ENCODE measurements at places on chromosomes 5 and 9.

DNA sequence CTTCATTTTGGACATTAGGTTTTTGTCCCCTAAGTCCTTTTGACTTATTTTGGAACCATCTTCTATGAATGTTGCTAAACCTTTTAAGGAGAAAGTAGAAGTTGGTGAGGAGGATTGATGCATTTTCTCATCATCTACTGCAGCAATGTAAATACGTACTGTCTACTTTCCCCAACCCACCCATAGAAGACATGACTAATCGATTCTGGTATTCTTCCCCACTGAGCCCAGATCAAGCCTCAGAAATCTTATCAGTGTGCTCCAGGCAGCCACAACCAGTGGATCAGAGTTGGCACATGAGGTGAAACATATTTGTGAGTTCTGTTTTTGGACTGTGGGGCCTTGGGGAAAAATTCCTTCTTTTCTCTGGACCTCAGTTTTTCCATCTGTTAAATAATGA is 57.7 kb downstream of the FGF18 start:
- DNase-seq, result no peak

- no peak for DNase-seq
These were observed 19.0 kb downstream of the CTXN3 start for GRCh38 chr5:127667926-127668325.

- DNase-seq, result no peak
These were observed 311.3 kb upstream of the GRIN3A start for GRCh38 chr9:102049586-102050246.

DNA sequence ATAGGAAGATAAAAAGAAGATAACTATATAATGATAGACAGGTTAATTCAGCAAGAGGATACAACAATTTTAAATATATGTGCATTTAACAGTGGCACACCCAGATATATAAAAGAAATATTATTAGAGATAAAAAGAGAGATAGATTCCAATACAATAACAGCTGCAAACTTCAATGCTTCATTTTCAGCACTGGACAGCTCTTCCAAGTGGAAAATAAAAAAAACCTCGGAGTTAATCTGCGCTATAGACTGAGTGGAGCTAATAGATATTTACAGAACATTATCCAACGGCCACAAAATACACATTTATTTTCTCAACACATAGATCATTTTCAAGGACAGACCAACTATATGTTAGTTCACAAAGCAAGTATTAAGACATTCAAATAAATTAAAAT is 1229.5 kb upstream of the CDH6 start:
- no peak for DNase-seq

GRCh38 chr5:73136055-73136562 is 15.7 kb downstream of the TMEM171 start:
- no peak for DNase-seq

- no peak for DNase-seq
These were observed 20.4 kb downstream of the XRCC4 start for GRCh38 chr5:83097689-83098231.

DNA sequence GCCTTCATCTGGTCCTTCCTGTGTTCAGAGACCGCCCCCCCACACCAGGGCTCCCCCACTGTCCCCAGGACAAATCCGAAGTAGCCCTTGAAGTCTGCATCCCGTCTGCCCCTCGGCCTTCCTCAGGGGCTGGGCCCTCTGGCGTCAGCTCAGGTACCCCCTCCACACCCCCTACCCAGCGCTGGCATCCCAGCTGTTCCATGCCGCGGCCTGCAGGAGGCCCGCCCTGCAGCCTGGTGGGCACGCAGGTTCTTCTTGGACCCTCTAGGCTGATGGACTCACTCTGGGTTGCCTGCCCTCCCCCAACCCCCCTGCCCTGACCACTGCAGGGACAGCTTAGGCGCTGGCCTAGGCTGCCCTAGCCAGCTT is 6.6 kb downstream of the SLC2A6 start:
- DNase-seq, result no peak

DNA sequence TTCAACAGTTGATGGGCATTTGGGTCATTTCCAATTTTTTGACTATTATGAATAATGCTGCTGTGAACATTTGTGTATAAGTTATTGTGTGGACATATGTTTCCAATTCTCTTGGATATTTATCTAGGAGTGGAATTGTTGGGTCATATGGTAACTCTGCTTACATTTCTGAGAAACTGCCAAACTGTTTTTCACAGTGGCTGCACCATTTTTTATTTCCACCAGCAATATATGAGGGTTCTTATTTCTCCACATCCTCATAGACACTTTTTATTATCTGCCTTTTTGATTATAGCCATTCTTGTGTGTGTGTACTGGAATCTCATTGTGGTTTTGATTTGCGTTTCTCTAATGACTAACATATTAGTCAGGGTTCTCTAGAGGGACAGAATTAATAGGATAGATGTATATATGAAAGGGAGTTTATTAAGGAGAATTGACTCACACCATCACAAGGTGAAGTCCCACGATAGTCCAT is 14.7 kb upstream of the MED27 start:
- DNase-seq, result no peak

DNA sequence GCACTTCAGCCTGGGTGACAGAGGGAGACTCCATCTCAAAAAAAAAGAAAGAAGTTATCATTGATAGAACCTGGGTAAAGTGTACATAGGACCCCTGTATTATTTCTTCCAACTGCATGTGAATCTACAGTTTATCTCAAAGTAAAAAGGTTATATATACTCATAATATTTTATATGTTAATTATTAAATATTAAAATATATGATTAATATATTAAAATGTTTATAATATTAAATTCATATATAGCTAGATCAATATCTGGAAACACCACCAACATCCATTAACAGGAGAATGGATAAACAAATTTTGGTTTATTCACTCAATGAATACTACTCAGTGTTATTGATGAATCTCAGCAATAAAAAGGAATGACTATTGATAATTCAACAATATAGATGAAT is 19.7 kb downstream of the C5orf15 start:
- DNase-seq, result no peak

DNA sequence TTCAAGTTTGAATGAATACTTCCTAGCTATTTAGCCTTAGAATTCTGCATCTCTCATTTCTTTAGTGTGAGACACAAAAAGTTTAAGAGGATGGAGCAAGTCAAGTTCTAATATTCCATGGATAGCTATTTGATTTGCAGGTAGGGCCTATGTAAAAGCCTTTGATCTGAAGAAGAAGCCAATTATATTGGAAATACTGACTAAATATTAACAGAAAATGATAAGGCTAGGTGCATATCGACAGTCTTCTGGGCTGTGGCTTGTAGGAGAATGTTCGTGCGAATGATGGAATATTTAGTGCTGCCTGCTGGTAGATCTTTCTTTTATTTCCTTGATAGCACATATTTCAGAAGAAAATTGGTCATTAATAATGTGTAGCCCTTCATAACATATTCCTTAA is at the start of gene LECT2:
TSS of gene LECT2 (minus strand) at position 85 of the 400 bp plus-strand sequence. CDS start 150 bp downstream, outside the sequence.
- no peak for DNase-seq

Measured in esophagus squamous epithelium (tissue), 5 donors.